ENCODE measurements at places on chromosomes 11 and 22. TPM values are rescaled to one million over a fixed set of nuclear protein-coding genes. Genes with fewer than 3 reads are reported as not detected.

CATSPER1 gene
- total RNA-seq, result 0.24 TPM

C11orf52 gene
- total RNA-seq, result 1.4 TPM

CYTH4 gene
- total RNA-seq, result not detected

ARFIP2 gene
- 40.1 TPM for total RNA-seq

GPHA2 gene
- not detected for total RNA-seq

ELMOD1 gene
- total RNA-seq, result 16.9 TPM

SMTNL1 gene
- total RNA-seq, result 4.5 TPM

HIPK3 gene
- 55.0 TPM for total RNA-seq

PRG3 gene
- not detected for total RNA-seq

ST14 gene
- not detected for total RNA-seq

SOX6 gene
- 7.9 TPM for total RNA-seq

MS4A12 gene
- not detected for total RNA-seq

IGLL1 gene
- total RNA-seq, result not detected

MCHR1 gene
- 11.2 TPM for total RNA-seq

FAM83F gene
- not detected for total RNA-seq

SREBF2 gene
- 103 TPM for total RNA-seq

Measured in SJCRH30 (cell line).